ENCODE measurements at places on chromosomes 2 and 18. TPM values are rescaled to one million over a fixed set of nuclear protein-coding genes. Genes with fewer than 3 reads are reported as not detected.

- H3K36me3 ChIP-seq, result no peaks in the 10 kb centered on the region
- H3K4me3 ChIP-seq, result no peak overlapping the region
- DNase-seq, result no peak
- H3K27me3 ChIP-seq, result no peaks in the 10 kb centered on the region
Observed at GRCh38 chr2:215528555-215528954, 92.7 kb upstream of the FN1 start.

DNA sequence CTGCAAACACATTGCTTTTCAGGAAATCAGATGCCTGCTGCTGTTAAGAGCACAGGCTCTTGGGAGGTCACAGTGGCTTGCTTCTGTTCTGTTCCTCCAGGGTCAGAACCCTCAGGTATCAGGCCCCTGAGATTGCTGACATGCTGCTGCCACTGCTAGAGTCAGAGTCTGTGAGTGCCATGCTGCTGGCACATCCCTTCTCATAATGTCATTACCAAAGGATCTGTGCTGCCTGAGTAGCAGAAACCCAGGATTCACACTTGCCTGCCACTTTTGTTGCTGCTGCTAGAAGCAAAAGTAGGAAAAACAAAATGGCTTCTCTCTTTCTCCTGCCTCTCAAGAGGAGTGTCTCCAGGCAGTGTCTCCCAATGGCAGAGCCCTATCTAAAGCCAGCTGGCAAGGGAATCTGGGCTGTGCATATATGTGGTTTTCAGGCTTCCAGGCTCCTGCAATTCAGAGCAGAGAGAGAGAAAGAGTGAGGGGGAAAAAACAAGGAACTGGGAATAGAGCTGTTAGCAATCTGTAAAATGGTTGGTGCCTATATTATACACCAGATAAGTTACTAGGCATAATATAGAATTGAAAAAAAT lies 180.3 kb downstream of the MYCN start:
- H3K4me1 ChIP-seq, result no peaks in the 10 kb centered on the region
- H3K4me3 ChIP-seq, result no peak overlapping the region
- H3K27me3 ChIP-seq, result no peaks in the 10 kb centered on the region
- H3K27ac ChIP-seq, result no peak overlapping the region
- no peaks in the 10 kb centered on the region for H3K36me3 ChIP-seq
- no peak for DNase-seq

DNA sequence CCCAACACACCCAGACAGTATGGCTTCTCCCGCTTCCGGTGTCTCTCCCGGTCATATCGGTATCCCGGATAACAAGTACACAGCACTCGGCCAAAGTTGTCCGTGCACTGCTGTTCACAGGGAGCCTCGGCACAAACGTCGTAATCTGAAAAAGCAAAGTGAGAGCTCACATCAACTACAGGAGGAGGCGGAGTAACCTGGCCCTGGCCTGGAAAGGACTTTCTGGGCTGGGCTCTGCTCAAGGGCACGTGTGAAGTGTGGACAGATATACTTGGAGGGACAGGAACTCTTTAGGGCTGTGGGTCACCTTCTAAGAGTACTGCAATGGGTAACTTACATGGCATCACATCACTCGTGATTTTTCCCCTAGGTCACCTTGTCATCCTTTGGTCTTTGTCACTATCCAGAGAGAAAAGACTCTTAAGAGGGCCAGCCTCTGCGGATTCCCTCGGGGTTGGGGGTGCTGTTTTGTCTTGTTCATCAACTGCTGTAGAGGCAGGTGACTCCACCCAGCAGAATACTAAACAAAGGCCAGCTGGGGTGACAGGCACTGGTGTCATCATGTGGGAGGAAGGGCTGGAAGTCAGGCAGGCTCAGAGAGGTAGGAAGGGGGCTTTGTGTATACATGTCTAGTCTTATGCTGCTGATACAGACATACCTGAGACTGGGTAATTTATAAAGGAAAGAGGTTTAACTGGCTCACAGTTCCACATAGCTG lies 110.6 kb upstream of the LMAN1 start:
- H3K27me3 ChIP-seq, result no peaks in the 10 kb centered on the region
- no peaks in the 10 kb centered on the region for H3K36me3 ChIP-seq
- H3K27ac ChIP-seq, result no peak overlapping the region
- no peak overlapping the region for H3K4me3 ChIP-seq
- no peaks in the 10 kb centered on the region for H3K4me1 ChIP-seq
- DNase-seq, result no peak

NT5DC4 gene
- total RNA-seq, result not detected

DNA sequence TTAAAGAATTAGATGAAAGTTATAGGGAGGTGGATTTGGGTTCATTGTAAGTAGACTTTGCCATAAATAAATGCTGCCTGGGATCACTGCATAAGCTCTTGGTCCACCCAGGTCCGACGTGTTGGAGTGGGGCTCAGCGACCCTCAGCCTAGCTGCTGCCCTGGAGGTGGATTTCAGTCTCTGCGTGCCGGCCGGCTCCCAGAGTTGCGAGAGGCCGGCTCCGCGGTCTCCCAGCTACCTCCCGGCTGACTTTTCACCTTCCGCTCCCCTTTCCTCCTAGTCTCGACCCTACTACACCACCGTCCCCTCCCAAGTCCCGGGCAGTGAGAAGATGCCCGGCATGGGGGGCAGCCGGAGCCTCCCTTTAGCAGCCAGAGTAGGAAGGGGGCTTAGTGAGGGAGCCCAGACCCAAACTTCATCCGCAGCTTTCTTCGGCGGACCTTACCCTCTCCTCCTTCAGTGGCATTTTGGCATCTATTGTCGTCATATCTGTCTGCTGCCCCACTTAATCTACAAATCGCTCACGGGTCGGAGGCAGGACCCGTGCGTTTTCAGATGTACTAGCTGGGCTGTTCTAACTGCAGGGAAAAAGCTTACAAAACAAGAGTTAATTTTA lies 8.1 kb downstream of the EMX1 start:
- no peaks in the 10 kb centered on the region for H3K36me3 ChIP-seq
- H3K4me3 ChIP-seq, result peak overlapping the region; percentile 62
- DNase-seq, result peak; percentile 70
- H3K4me1 ChIP-seq, result peaks cover 45% of the 10 kb centered on the region
- no peak overlapping the region for H3K27ac ChIP-seq

IGFBP5 gene
- 0.74 TPM for total RNA-seq

SKA1 gene
- 25.1 TPM for total RNA-seq

- H3K27ac ChIP-seq, result no peak overlapping the region
- no peak overlapping the region for H3K4me3 ChIP-seq
- no peaks in the 10 kb centered on the region for H3K27me3 ChIP-seq
- H3K4me1 ChIP-seq, result no peaks in the 10 kb centered on the region
- no peak for DNase-seq
Observed at GRCh38 chr2:197045115-197045514, 118.6 kb upstream of the PGAP1 start.

Data from GM23338 (cell line).